Gastroesophageal sphincter (tissue), 4 donors: ENCODE measurements at places on chromosomes 16 and 17.

- no peaks in the 10 kb centered on the region for H3K36me3 ChIP-seq
- no peak for ATAC-seq
- H3K27ac ChIP-seq: no peak overlapping the region
- no peaks in the 10 kb centered on the region for H3K27me3 ChIP-seq
Measured at GRCh38 chr16:30914830-30915229, 8.5 kb upstream of the FBXL19 start.

DNA sequence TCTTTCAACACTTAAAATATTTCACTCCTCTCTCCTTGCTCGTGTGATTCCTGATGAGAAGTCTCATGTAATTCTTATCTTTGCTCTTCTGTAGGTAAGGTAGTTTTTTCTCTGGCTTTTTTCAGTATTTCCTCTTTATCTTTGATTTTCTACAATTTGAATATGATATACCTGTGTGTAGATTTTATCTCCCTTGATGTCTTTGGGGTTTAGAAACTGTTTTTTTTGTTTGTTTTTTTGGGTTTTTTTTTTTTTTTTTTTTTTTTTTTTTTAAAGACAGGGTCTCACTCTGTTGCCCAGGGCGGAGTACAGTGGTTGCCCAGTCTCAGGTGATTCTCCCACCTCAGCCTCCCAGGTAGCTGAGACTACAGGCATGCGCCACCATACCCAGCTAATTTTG lies 26.6 kb downstream of the MOSMO start:
- H3K27me3 ChIP-seq: no peaks in the 10 kb centered on the region
- no peak overlapping the region for H3K27ac ChIP-seq
- ATAC-seq: no peak
- H3K4me3 ChIP-seq: no peak overlapping the region
- H3K4me1 ChIP-seq: no peaks in the 10 kb centered on the region

- H3K36me3 ChIP-seq: no peaks in the 10 kb centered on the region
- ATAC-seq: no peak
- no peak overlapping the region for H3K27ac ChIP-seq
- no peaks in the 10 kb centered on the region for H3K4me1 ChIP-seq
Measured at GRCh38 chr16:52634528-52634927, 87.6 kb upstream of the TOX3 start.

- no peaks in the 10 kb centered on the region for H3K36me3 ChIP-seq
- H3K4me3 ChIP-seq: no peak overlapping the region
Measured at GRCh38 chr17:13721705-13722104, 120.0 kb upstream of the HS3ST3A1 start.

DNA sequence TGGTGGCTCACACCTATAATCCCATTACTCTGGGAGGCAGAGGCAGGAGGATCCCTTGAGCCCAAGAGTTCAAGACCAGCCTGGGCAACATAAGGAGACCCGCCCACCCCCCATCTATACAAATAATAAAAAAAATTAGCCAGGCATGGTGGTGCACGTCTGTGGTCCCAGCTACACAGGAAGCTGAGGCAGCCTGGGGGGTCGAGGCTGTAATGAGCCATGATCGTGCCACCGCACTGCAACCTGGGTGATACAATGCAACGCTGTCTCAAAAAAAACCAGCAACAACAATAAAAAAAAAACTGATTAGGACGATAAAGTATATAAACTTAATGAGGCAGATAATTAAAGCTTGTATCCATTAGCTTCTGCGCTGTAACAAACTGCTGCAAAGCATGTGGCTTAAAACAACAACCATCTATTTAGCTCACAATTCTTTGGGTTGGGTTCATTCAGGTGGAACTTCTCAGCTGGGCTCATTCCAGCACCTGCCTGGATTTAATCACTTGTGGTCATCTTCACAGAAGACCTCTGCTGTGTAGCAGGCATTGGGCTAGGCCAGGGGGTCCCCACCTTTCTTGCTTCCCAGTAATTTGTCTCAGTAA lies 45.8 kb downstream of the LCMT1 start:
- H3K4me3 ChIP-seq: no peak overlapping the region
- H3K4me1 ChIP-seq: no peaks in the 10 kb centered on the region
- no peaks in the 10 kb centered on the region for H3K27me3 ChIP-seq

DNA sequence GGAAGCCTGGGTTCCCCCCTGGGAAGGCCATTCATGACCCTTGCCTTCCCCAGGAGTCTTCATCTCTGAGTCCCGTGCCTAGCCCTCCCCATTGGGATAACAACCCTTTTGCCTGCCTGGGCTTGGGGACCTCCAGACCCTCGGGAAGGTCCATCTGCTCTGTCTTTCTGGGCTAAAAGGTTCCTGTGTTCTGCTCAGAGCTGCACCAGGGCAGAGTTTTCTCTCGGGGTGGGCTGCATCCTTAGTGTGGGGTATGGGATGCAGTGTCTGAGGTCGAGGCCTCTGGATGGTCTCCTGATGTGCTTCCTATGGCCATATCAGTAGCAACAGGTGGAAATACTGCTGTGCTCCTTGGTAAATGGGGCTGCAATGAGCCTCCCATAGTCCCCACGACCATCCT lies 22.9 kb upstream of the PLLP start:
- H3K4me3 ChIP-seq: no peak overlapping the region
- H3K27ac ChIP-seq: no peak overlapping the region
- H3K36me3 ChIP-seq: no peaks in the 10 kb centered on the region
- peaks cover 4% of the 10 kb centered on the region for H3K4me1 ChIP-seq

GRCh38 chr17:62172492-62173291 lies 107.6 kb upstream of the MED13 start:
- no peaks in the 10 kb centered on the region for H3K4me1 ChIP-seq
- H3K27ac ChIP-seq: no peak overlapping the region
- H3K4me3 ChIP-seq: no peak overlapping the region
- ATAC-seq: no peak

DNA sequence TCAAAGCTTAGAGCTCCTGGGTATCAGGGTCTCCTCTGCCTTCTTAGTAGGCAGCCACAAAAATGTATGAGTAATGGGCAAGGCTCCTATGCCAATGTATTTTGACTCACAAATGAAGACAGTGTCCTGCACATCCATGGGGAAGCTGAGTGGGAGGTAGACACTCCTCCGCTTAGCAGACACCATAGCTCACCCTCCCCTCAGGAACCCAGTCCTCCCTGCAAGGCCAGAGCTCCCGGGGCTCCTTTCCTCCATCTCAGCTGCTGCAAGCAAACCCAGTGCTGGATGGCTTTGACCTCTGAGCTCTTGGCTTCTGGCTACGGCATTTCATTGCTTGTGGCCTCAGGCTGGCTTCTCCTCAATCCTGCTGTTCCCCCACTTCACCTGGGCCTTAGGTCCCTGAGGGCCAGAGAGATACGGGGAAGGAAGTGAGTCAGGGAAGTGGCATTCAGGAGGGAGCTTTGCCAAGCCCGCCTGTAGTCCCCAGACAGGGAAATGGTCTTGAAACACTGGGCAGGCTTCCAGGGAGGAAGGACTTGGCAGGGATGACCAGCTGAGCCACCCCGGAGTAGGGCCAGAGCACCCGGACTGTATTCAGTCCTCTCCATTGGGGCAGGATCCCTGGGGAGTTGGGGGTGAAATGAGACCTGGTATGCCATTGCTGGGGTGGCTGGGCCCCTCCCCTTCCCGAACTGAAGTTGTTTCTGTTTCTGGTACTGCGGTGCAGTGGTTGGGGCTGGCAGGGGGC lies 4.5 kb downstream of the ABCC3 start:
- H3K36me3 ChIP-seq: no peaks in the 10 kb centered on the region
- H3K4me1 ChIP-seq: peaks cover 45% of the 10 kb centered on the region
- ATAC-seq: peak; percentile 79
- H3K4me3 ChIP-seq: no peak overlapping the region

DNA sequence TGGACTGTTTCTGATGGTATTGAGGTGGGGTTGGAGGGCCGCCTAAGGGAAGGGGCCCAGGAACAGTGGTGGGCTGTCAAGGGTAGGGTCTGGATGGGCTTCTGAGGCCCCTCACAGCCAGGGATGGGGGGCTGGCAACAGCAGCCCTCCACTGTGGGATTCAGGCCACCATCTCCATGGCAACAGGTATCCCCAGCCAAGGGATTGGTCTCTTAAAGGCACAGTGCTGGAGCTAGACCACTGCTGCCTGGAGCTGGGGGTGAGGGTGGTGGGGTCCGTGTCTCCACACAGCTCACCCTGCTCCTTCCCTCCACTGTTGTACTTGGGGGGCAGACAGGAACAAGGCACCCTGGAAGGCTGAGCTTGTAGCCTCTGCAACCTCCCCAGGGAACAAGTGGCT lies 41.8 kb downstream of the PSME3IP1 start:
- no peak for ATAC-seq
- peaks cover 73% of the 10 kb centered on the region for H3K4me1 ChIP-seq
- H3K27ac ChIP-seq: peak overlapping the region; percentile 27
- H3K4me3 ChIP-seq: no peak overlapping the region
- H3K36me3 ChIP-seq: no peaks in the 10 kb centered on the region

- ATAC-seq: no peak
- peaks cover 5% of the 10 kb centered on the region for H3K4me1 ChIP-seq
- H3K36me3 ChIP-seq: no peaks in the 10 kb centered on the region
- H3K27me3 ChIP-seq: peaks cover 80% of the 10 kb centered on the region
Measured at GRCh38 chr17:6893382-6894205, 62.1 kb upstream of the TEKT1 start.

DNA sequence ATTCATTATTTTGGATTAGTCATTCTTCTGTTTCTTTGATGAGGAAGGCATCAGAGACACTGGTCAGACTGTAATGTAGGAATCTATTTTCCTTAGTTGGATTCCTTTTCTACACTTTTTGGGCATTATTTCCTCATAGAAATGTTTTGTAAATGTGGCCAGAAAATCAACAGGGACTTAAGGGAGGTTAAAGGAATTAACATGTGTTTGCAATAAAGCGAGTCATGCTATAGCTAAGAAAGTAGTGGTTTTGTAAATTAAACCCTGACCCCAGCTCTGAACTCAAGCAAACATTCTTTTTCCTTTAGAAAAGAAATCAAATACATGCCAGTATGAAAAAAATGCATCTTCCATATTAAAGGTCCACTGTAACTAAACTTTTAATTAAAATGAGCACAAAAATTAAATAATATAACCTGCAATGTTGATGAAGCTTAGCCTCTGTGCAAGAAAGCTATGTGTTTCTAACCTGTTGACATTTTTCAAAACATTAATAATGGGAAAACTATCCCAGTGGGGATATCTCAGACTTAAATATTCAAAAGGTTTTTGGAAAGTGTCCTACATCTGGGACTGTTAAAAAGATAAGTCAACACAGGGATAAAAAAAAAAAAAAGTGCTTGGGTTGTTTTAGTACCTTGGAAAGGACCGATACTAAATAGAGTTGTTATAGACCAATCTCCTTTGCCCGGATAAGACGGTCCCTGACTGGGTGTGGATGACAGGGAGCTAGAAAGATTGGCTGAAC lies 428.0 kb downstream of the CA10 start:
- no peaks in the 10 kb centered on the region for H3K4me1 ChIP-seq
- no peaks in the 10 kb centered on the region for H3K36me3 ChIP-seq
- no peak for ATAC-seq
- H3K4me3 ChIP-seq: no peak overlapping the region

DNA sequence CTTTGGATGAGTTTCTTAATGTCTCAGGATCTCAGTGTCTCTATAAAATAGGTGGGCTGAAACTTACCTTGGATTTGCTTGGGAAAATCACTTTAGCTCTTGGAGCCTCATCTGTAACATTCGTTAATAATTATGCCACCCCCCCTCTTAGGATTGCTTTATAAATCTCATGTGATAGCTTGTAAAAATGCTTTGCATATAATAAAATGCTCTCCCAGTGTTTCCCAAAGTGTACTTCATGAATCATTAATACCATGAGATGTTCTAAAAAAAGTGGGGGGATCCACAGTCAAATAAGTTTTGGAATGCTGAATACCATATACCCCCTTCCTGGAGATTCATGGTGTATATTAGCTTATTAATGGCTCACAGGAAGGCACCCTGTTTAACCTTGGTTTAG lies 5.2 kb downstream of the KRT39 start:
- H3K4me1 ChIP-seq: no peaks in the 10 kb centered on the region
- no peak overlapping the region for H3K4me3 ChIP-seq
- no peak overlapping the region for H3K27ac ChIP-seq

GRCh38 chr16:58243528-58244004 lies 45.7 kb upstream of the CSNK2A2 start:
- H3K27ac ChIP-seq: no peak overlapping the region
- H3K36me3 ChIP-seq: no peaks in the 10 kb centered on the region

DNA sequence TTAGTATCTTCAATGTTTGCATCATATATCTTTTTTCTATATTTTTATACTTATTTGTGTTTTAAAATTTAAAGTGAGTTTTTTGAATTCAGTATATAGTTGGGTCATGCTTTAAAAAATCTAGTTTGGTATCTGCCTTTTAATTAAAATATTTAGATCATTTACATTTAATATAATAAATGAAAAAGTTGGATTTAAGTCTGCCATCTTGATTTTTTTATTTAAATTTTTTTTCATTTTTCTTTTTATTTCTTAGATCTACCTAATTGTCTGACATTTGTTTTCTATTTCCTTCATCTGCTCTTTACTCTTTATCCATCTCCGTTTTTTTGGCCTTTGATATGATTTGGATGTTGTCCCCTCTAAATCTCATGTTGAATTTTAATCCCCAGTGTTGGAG lies 50.0 kb upstream of the N4BP1 start:
- no peaks in the 10 kb centered on the region for H3K27me3 ChIP-seq
- ATAC-seq: no peak
- H3K36me3 ChIP-seq: no peaks in the 10 kb centered on the region
- H3K4me1 ChIP-seq: no peaks in the 10 kb centered on the region
- no peak overlapping the region for H3K4me3 ChIP-seq

DNA sequence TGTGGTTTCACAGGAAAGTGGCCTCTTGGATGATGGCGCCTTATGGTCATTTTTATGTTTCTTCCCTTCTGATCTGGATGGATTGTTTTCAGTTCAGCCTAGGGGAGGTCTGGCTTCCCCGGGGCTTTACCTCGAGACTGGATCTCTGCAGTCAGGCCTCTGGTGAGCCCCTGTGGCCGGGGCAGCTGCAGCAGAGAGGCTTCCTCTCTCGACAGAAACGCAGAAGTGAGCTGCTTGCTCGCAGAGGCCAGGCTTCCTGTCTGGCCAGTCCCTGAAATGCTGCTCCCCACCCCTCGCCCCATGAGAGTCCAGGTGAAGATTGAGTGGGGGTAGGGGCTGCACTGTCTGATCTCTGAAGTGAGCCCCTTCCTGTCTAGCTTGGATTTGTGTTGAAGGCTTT lies 44.0 kb downstream of the PLCG2 start:
- no peak overlapping the region for H3K27ac ChIP-seq
- no peak for ATAC-seq
- H3K36me3 ChIP-seq: no peaks in the 10 kb centered on the region
- no peaks in the 10 kb centered on the region for H3K4me1 ChIP-seq

- no peak for ATAC-seq
- H3K27me3 ChIP-seq: no peaks in the 10 kb centered on the region
- H3K4me1 ChIP-seq: no peaks in the 10 kb centered on the region
- no peak overlapping the region for H3K27ac ChIP-seq
- H3K36me3 ChIP-seq: no peaks in the 10 kb centered on the region
Measured at GRCh38 chr16:12329246-12329995, 352.9 kb downstream of the SNX29 start.

DNA sequence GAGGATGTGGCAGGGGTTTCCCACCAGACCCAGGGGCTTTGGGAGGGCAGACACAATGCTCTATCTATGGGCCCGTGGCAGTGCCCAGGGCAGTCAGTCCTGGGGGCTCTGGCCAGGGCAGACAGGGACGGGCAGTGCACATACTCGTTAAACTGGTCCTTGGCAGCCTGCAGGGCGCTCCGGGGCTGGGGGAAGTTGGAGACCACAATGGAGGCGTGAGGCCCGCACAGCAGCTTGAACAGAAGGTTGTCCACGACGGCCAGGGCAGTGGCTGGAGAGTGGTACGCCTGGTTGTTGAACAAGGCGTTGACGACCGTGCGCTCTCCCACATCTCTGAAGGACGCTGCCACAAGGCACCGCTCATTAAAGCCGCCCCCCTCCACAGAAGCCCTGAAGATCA lies 18.6 kb upstream of the RNPS1 start:
- no peaks in the 10 kb centered on the region for H3K27me3 ChIP-seq
- no peak overlapping the region for H3K27ac ChIP-seq
- no peaks in the 10 kb centered on the region for H3K4me1 ChIP-seq
- no peak for ATAC-seq
- no peak overlapping the region for H3K4me3 ChIP-seq
